ENCODE measurements at places on chromosomes 12 and 14.
A peak's percentile ranks its signal among the peaks of the same experiment; 100 is the strongest.

DNA sequence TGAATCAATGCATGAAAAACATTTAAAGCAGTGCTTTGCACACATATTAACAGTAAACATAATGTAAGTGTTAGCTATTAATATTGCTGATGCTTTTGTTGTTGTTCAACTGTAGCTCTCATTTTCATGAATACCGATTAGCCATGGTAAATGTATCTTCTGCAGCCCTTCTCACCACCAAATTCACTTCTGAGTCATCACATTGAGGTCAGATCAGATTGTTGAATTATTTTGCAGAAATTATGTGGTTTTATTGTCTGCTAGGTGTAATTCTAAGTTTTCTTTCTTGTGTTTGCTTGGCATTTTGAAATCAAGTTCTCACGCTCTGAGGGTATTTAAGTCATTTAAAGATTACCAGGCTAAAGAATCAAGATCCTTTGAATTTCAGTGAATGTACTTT is 74.6 kb downstream of the AKAP6 start:
- no peak for DNase-seq

DNA sequence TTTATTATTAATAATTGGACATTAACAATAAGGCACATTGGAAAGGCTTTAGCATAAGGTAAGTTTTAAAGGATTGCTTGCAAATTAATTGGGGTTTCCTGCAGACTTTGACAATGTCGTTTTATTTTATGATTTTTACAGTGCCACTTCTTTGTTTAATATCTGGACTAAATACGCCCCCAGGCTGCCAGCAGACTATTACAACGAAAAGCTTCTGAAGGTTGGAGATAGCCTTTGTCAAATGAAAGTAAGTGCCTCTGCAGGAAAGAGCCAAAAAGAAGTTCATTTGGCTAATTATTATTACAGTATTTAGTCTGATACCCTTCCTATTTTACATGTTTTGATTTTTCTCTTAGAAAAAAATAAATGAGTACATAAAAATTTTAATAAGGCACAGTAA is 11.3 kb downstream of the CFAP54 start:
- no peak for DNase-seq

DNA sequence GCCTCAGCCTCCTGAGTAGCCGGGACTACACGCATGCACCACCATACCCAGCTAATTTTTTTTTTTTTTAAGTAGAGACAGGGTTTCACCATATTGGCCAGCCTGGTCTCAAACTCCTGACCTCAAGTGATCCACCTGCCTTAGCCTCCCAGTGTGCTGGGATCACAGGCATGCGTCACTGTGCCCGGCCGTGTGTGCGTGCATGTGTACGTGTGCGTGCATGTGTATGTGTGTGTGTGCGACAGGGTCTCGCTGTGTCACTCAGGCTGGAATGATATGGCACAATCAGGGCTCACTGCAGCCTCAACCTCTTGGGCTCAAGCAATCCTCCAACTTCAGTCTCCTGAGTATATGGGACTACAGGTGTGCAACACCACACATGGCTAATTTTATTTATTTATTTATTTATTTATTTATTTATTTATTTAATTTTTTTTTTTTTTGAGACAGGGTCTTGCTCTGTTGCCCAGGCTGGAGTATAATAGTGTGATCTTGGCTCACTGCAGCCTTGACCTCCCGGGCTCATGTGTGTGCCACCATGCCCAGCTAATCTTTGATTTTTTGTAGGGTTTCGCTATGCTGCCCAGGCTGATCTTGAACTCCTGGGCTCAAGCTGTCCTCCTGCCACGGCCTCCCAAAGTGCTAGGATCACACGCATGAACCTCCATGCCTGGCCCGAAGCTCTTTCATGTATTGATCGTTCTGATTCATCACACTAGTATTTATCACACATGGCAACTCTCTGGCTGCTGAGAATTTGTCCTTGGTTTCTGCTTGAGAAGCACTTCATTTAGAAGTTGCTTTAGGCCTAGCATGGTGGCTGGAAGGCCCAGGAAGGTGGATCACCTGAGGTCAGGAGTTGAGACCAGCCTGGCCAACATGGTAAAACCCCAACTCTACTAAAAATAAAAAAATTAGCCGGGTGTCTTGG is 35.9 kb upstream of the CLIP1 start:
- DNase-seq: no peak

GRCh38 chr12:64821116-64821630 is 3.3 kb upstream of the TBC1D30 start:
- DNase-seq: no peak

DNA sequence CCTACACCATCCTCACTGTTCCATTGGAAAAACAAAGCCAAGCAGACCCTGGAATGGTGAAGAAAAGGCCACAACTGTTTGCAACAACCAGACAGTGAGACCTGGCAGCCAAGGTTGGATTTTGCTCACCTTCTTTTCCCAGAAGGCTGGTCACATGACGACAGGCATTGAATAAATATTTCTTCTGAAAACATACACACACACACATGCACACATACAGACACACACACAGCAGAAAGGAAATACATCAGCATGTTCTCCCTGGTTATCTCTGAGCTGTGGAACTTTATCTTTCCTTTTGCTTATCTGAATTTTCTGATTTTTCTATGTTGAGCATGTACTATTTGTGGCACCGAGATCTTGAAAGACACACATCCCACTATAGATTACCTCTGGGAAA is 38.0 kb upstream of the CCDC60 start:
- DNase-seq: no peak

- no peak for DNase-seq
These were observed 39.3 kb downstream of the FIGNL2 start for GRCh38 chr12:51809193-51809592.

GRCh38 chr12:71840231-71840847 is 780 bp downstream of the TBC1D15 start:
- peak; percentile 32 for DNase-seq

- no peak for DNase-seq
These were observed 133.4 kb downstream of the DICER1 start for GRCh38 chr14:95023886-95024285.

GRCh38 chr12:89033062-89033461 is 319.2 kb downstream of the DUSP6 start:
- no peak for DNase-seq

- no peak for DNase-seq
These were observed 70.4 kb downstream of the KCNC2 start for GRCh38 chr12:75139196-75139595.
